ENCODE measurements at places on chromosomes 5 and 9. TPM values are rescaled to one million over a fixed set of nuclear protein-coding genes. Genes with fewer than 3 reads are reported as not detected.

Gene MRPS27
- total RNA-seq = 55.0 TPM

Gene GRM6
- total RNA-seq = not detected

Gene CDC25C
- 26.9 TPM for total RNA-seq

Gene ANXA2R
- total RNA-seq = 0.27 TPM

Gene EPB41L4B
- total RNA-seq = 4.6 TPM

Gene FOXD4L3
- 0.15 TPM for total RNA-seq

Gene P4HA2
- total RNA-seq = 172 TPM

Gene PRRX2
- 1.0 TPM for total RNA-seq

Gene CCDC192
- total RNA-seq = not detected

Gene PCDH1
- 45.4 TPM for total RNA-seq

Gene AK8
- 2.6 TPM for total RNA-seq

Gene ISCA1
- total RNA-seq = 33.7 TPM

Gene PCDHB11
- total RNA-seq = 2.6 TPM

Gene SLC34A1
- not detected for total RNA-seq

Gene TMEM232
- 4.2 TPM for total RNA-seq

GRCh38 chr9:27369591-27369990 is 72.6 kb upstream of the EQTN start:
- peak; percentile 75 for DNase-seq

- peak; percentile 64 for DNase-seq
Measured at GRCh38 chr5:142235870-142236672, 88.8 kb downstream of the SPRY4 start.

DNA sequence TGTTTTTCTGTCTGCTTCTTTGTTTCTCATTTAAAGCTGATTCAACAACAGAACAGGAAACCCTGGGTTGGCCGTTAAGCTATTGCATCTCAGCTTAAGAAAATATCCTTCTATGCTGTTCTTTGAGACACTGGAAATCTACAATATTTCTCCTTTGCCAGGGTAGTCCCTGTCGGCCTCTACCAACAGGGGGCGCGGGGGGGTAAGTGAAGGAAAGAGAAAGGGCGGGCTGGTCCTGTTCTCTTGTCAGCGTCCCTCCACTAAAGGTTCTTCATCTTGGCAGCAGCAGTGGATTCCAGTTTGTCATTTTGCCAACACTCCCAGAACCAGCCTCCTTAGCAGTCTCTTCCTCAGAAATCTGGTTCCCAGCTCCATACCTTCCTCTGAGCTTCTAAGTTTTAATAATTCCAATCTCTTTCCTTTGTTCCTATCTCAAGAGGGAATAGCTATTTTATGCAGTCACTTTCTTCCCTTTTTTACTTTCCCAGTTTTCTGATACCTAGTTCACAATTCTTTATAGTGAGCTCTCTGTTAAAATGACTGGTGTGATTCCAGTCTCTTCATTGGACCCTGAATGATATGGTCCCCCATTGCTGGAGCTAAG is 222.3 kb downstream of the GLIS3 start:
- peak; percentile 92 for DNase-seq

GRCh38 chr5:79787448-79787847 is 97.8 kb downstream of the CMYA5 start:
- DNase-seq = no peak

- no peak for DNase-seq
Measured at GRCh38 chr9:626596-626995, 214.9 kb upstream of the DMRT1 start.

- no peak for DNase-seq
Measured at GRCh38 chr9:132125944-132126679, 35.7 kb upstream of the NTNG2 start.

DNA sequence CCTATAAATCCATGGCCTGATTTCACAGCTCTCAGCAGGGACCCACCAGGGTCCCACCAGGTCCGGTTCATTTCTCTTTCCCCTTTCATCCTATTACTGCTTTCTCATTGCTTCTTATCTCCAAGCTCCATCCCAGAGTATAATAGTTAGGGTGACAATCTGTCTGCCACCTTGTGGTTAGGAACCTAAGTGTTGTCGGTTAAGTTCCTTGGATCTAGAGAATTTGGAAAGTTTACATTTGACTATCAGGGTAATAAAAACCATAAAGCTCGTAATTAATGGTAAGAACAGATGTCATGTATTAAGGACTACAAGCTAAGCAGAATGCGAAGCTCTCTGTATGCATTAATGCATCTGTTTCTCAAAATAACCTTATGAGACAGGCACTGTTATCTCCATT is 259.1 kb downstream of the SH3GL2 start:
- no peak for DNase-seq

DNA sequence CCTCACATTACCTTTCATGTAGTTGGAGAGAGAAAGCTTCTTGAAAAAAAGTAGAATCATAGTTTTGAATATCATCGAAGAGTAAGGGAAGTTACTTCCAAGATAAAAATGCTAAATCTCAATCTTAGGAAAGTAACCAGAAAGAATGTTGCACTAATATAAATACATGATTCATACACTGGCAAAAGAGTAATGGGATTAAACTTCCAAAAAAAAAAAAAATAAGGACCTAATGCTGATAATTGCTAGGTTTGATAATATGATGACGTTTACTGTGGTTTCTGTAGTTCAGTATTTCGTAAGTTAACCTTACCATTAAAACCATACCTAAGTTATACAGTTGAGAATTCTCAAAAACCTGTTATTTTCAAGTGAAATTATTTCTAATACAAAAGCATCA is 573.8 kb upstream of the CDH9 start:
- DNase-seq = no peak

- DNase-seq = peak; percentile 76
Measured at GRCh38 chr9:75265525-75265972, 177.2 kb downstream of the OSTF1 start.

- DNase-seq = no peak
Measured at GRCh38 chr5:5658226-5658625, 235.7 kb downstream of the ICE1 start.

DNA sequence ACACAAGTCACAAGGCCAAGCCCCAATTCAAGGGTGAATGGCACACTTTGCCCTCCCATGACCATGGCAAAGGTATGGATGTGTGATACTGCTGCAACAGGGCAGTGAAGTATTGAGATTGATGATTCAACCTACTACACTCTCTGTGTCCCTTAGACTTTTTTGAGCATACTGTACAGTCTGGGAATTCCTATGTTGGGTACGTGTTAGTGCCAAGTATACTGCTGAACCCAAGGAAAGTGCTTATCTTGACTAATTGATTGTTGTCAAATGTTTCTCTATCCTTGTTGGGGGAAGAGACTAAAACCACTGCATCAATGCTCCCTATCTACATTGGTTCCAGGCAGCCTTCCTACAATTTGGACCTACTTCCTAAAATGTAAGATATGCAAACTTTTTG is 93.7 kb downstream of the NDFIP1 start:
- no peak for DNase-seq

- DNase-seq = no peak
Measured at GRCh38 chr5:68295772-68296171, 80.2 kb downstream of the PIK3R1 start.

DNA sequence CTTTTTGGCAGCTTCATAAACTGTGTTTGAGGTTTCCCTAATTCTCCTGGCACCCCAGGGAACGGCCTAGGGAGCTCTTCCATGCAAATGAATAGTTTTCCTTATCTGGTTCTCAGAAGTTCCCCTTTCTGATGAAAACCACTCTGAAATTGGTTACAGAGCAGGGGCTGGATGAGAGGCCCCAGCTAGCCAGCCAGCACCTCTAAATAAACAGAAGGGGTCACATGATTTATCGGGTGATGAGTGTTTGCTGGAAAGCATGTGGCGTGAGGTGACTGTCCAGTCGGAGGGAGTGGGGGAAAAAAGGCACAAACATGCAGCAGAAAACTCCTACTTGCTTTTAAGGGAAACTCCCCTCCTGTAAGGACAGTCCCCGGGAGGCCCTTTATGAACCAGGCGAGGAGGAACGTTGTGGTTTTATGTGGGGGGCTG is 261.2 kb upstream of the ANKRD55 start:
- no peak for DNase-seq

GRCh38 chr5:158261674-158262367 is 402.9 kb upstream of the CLINT1 start:
- DNase-seq = no peak

- DNase-seq = no peak
Measured at GRCh38 chr5:31645420-31646081, 6.6 kb downstream of the PDZD2 start.

DNA sequence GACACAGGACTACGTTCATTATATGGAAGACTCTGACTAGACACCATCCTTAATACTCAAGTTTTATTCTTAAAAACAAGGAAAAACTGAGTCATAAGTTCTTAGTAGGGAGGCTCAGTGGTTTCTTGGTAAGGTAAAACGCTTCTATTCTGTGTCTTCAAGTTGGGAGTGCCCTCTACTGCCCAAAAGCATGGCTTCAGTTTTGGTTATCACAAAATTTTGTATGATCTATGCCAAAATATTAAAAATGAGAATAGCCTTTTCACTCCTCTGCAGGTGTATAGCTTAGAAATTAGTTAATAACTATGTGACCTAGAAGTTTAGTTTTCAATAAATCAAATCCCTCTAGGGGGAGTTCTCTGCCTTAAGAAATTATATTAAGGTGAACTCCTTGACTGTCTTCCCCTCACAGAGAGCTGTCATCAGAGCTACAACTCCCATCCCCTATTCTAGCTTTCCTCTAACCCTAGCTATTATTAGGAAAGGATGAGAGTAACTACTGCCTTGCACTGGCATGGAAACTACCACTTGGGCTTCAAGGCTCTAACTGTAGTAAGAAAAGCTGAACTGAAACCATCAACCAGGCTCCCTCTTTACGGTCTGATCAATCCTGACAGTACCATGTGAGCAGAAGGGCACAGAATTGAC is 189.7 kb downstream of the GNAQ start:
- DNase-seq = no peak

DNA sequence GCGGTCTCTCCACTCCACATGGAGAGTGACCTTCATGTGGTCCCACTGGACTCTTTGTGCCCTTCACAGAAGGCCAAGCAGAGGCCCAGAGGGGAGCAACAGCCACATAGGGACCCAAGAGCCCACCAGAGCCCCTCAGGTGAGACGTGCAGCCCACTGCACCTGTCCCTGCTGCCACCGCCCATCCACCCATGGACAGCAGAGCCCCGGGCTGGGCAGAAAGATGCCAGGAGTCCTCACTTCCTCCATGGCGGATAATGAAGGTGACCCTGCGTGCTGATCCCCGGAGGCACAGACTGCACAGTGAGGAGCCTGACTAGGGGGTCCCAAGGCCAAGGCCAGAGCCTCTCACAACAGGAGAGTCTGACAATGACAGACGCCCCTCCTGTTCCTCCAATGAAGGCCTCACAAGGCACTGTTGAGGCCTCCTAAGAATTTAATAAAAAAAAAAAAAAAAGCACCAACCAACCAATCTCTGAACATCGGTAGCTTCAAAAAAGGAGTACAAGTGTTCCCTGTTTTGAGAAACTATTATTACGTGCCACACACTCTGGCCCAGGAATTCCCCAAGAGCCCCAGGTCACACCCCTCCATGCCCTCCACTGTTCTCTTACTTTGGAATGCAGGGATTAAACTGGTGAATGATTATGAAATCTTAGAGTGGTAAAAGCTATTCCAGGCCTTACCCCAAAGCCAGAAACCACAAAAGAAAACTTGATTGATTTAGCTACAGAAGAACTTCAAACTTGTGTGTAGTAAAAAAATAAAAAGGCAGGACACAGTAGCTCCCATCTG is 2.8 kb upstream of the PPP1R26 start:
- DNase-seq = no peak

DNA sequence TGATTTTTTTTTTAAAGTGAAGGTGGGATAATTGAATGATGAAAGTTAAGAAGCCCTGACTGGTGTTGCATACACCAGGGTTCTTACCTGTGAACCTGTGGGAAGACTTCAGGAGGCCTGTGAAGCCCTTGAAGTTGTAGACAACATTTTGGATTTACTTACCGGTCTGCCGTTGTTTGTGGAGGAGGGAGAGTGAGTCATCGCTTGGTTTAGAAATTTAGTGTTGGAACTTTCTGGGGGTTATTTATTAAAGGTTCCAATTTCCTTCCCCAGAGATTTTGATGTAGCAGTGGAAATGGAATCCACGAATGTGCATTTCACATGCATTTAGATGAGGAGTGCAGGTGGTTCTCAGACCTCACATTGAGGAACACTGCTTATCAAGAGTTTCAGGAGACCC is 49.6 kb downstream of the ARHGAP26 start:
- no peak for DNase-seq

DNA sequence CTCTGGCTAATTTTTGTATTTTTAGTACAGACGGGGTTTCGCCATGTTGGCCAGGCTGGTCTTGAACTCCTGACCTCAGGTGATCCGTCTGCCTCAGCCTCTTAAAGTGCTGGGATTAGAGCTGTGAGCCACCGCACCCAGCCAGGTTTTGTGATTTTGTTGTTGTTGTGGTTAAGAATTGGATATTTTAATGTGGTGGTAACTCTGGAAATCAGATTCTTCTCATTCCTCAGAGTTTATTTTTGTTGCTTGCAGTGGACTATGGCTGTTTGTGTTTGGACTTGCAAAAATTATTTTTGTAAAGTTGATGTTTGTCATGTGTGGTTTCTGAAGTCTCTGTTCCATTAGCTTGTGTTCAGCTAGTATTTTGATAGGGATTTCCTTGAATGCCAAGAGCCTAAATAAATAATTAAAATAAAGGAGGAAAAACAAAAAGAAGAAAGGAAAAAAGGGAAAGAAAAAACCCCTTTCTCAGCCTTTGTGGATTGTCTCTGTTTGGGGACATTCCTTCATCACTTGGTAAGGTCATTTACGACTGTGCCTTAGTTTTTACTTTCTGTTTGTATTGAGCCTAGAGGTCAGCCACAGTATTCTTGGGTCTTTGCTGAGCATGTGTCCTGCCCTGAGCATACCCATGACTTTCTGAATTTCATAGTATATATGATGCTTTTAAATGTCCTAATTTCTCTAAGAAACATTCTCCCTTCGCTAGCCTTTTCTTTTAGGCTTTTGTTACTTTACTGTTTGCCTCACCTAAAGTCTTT is 37.3 kb downstream of the PBX3 start:
- no peak for DNase-seq

DNA sequence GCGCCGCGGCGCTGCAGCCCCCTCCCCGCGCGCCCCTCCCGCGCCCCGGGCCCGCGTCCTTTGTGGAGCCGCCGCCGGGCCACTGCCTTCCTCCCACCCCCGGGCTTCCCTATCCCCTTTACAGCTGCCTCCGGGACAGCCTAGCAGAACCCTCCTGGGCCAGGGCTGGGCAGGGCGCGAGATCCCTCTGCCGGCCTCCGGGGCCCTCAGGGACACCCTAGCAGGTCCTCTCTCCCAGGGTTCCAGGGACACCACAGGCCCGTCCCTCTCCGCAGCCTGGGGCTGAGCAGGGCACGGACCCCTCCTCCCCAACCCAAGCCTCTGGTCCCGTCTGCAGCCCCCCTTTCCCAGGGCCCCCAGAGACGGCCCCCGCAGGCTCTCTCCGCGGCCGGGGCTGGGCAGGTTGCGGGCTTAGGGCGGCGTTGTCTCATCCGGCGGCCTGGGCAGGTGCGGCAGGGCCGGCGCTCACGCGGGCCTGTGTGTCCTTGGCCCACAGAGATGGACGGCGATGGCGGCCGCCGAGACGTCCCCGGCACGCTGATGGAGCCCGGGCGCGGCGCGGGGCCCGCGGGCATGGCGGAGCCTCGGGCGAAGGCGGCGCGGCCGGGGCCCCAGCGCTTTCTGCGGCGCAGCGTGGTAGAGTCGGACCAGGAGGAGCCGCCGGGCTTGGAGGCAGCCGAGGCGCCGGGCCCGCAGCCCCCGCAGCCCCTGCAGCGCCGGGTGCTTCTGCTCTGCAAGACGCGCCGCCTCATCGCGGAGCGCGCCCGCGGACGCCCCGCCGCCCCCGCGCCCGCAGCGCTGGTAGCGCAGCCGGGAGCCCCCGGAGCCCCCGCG is 710 bp downstream of the WNK2 start:
- DNase-seq = peak; percentile 82
